CD4-positive, alpha-beta T cell treated with Interleukin-17A for 4 hours (primary cell): ENCODE measurements at places on chromosomes 4 and X.

DNA sequence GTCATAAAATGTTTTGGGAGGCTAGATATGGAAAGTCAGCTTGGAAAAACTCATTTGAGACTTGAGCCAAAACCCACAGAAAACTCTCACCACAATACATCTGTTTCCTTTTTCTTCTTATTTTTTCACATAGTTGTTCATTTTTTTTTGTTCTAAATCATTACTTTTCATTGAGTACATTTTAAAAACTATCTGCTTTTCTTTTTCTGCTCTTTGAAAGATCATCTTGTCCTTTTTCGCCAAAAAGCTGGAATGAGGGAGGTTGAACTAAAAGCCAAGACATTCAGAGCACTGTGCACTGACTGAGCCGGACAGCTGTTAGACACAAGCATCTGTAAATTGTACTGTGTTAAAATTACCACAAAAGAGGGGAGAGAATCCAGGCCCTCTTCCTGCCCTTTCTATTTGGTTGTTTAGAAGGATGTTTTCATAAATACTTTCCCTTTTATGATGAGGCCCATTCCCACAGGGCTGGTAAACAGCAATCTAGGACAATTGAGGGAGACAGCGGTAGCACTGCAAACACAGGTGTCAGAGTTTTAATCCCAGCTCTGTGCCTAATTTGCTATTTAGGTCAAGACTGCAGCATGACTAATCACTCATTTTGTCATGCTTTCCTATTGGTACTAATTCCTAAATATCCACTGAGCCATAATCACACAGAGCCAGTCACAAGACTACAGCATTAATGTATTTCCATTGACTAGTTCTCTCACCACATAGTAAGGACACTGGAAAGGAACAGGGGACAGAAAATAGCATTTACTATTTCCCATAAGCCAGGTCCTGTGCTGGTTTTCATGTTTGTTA is 7.3 kb upstream of the RNF150 start:
- no peak for DNase-seq

DNA sequence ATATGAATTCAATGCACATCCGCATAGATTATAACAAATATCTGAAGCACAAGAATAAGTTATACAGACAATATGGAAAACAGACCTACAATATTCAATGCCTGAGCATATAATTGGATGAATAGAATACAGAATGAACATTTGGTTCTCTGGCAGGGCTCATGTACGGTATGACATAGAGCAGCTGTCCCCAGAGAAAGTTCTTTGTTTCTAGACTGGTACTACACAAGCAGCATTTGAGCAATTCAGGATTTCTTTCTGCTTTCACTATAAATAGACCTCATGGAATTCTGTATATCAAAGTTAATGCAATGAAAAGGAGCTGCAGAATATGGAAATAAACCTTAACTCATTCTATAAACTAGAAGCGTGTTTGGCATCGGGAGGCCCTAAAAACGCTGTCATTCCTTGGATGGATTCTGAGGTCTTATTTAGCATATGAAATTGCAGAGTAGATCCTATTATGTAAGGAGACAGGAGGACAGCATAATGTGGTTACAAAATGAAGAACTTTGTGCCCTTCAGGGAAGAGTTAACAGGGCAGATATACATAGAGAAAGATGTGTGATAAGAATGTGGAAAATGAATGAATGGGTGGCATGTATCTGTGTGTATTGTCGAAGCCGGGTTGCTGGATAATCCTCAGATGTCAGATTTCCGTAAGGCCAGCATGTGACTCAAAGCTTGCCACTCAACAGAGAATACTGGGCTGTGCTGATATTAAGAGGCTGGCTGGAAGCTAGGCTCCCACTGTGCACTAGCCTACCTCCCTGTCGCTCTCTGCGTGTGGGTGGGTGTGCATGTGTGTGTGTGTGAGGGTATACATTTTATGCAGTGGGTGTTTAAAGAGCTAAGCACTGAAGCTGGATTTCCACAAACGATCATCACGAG is 103.3 kb upstream of the SLC4A4 start:
- DNase-seq, result no peak

GRCh38 chr4:137529432-137529831 is 2.9 kb downstream of the PCDH18 start:
- DNase-seq, result no peak

DNA sequence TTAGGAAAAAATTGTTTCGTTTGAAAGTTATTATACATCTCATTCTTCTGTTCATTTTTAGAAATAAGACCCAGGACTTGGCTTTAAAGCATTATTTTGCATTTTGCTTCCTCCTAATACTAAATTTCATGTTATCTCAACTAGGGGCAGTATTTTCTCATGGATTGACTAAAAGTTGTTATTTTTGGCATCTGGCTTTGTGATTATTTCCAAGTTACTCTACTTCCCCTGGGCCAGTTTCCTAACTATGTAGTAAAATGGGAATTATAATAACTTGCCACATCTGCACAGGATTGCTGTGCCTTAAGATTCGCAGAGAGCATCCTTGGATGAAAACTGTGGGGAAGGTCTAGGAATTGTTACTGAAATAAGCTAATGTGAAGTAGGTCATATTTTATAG is 3.0 kb downstream of the RBPJ start:
- DNase-seq, result no peak

DNA sequence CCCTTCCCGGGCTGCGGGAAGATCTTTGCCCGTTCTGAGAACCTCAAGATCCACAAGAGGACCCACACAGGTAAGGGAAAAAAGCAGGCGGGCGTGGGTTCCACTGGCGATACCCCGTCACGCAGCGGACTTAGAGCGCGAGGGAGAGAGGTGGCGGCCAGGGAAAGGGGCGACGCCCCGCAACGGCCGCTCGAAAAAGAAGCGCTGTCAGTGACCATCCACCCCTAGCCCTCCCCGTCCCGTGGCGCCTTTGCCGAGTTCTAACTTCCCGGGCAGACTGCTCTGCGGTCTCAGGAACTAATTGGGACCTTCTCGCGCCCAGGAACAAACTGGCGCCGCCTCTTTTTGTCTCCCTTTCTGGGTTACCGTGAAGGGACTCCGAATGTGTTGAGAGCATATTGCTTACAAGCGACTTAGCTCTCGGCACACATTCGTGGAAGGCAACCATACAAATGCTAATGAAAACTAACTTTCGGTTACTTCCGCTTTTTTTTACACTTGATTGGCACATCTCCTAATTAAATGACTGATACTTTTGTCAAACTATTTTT is 1.8 kb downstream of the ZIC3 start:
- no peak for DNase-seq

DNA sequence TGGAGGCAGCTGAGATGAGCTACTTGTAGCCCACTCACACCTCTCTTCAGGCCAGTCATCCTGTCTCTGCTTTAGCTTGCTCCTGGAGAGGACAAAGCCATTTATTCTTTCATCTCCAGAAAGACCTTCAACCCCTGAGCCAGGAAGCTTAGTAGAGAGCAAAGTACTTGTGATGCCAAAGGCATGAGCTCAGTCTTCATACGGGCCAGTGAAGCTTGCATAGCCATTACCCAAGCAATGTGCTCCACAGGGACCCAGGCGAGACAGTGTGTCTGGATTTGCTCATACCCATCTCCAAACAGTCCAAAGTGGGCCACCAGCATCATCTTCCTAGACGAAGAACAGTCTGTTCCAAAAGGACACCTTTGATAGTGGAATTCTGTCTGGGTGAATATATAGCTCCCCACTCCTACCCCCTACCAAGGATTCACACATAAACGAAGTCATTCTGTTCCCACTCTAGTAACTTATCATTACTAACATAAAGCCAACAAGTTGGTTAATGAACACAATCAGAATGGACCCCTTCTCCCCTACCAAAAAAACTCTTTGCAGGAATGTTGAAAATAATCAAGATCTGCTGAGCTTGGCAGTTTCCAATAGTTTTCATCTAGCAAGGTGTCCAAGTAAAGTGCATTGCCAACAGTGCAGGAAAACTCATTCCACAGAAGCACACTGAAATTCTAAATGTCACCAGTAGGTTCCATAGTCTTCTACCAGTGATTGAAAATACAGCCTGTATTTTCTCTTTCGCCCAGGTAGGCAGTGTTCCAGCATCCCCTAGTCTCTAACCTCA is 6.7 kb downstream of the TNMD start:
- DNase-seq, result no peak
